Stimulated activated CD4-positive, alpha-beta T cell treated with anti-CD3 and anti-CD28 coated beads, Interleukin-15, amount 100 ng/mL, for 1 hour (primary cell): ENCODE measurements at places on chromosomes 6 and 20.

- no peak for DNase-seq
Observed at GRCh38 chr6:3041606-3042005, 26.7 kb upstream of the RIPK1 start.

- DNase-seq: no peak
Observed at GRCh38 chr6:153405931-153406330, 274.8 kb upstream of the RGS17 start.

GRCh38 chr6:85421181-85421580, 28.7 kb upstream of the NT5E start:
- no peak for DNase-seq

GRCh38 chr6:113642714-113643406, 214.3 kb upstream of the MARCKS start:
- DNase-seq: no peak

- DNase-seq: no peak
Observed at GRCh38 chr6:96787846-96788580, 49.3 kb downstream of the GPR63 start.

DNA sequence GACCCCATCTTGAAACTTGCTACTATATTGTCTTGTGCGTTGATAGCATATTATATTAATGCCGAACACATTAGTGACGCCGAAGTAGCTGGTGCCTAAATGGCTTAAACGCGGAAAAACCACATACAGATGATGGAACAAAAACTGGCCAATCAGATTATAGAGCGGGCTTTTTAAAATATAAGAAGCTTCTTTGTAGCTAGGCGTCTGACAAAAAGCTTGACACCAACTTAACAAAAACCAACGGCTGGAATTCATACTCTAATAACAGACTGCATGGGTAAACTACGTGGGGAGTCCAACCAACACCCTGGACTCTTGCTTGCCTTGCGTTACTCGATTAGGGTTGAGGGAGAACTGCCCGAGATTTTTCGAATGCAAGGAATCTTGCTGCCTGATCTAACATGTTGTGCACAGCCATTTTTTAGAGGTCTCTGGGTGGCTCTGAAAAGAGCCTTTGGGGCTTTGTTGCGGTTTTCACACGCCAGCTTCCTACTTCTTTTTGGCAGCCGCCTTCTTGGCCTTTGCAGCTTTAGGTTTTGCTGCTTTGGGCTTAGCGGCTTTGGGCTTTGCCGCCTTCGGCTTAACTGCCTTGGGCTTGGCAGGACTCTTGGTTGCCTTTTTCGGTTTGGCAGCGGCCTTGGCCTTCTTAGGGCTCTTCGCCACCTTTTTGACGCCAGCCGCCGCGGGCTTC, 45.7 kb downstream of the OR2B2 start:
- no peak for DNase-seq

- no peak for DNase-seq
Observed at GRCh38 chr6:144921206-144921975, 636.3 kb downstream of the UTRN start.

- no peak for DNase-seq
Observed at GRCh38 chr20:18289306-18289705, 979 bp downstream of the ZNF133 start.

- DNase-seq: no peak
Observed at GRCh38 chr20:59301343-59302007, 1.1 kb downstream of the EDN3 start.

DNA sequence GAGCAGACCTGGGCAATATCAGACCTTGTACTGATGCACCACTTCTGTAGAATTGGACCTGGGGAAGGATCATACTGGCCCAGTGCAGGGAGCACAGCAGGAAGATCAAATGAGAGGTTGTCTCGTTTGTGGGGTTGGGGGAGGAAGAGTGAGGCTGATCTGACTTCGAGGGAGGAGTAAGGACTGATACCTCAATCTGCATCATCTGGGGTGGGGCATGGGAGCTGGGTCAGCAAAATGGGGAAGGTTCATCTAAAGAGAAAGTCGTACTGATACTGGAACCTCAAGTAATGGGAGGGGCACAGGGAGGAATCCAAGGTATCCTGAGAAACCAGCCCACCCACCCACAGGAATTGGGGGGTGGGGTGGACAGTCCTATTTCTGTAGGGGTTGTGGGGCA, 3.7 kb downstream of the RNF39 start:
- DNase-seq: no peak

DNA sequence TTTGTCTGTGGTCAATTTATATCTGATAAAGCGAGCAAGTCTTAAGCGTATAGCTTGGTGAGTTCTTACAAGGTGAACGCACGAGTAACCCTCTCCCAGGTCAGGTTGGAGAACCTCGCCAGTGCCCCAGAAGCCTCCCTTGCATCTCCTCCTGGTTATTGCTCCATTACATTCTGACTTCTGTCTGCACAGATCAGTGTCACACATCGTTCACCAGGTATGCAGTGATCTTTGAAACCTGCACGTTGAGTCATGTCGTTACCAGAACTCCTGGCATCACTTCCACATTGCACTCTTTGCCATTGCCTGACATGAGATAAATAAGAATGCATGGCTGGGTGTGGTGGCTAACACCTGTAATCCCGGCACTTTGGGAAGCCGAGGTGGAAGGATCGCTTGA, 44.2 kb downstream of the AKAP12 start:
- no peak for DNase-seq

- DNase-seq: no peak
Observed at GRCh38 chr6:163771180-163771579, 356.7 kb downstream of the QKI start.

- no peak for DNase-seq
Observed at GRCh38 chr20:12535770-12536169, 473.0 kb upstream of the SPTLC3 start.

GRCh38 chr6:107192830-107193229, 77.5 kb upstream of the BEND3 start:
- no peak for DNase-seq

GRCh38 chr20:32227306-32227705, 19.6 kb downstream of the POFUT1 start:
- no peak for DNase-seq
